Stimulated activated CD8-positive, alpha-beta memory T cell treated with anti-CD3 and anti-CD28 coated beads, Interleukin-7, amount 100 ng/mL, for 4 hours (primary cell): ENCODE measurements at places on chromosomes 13 and 19.
A peak's percentile ranks its signal among the peaks of the same experiment; 100 is the strongest.

DNA sequence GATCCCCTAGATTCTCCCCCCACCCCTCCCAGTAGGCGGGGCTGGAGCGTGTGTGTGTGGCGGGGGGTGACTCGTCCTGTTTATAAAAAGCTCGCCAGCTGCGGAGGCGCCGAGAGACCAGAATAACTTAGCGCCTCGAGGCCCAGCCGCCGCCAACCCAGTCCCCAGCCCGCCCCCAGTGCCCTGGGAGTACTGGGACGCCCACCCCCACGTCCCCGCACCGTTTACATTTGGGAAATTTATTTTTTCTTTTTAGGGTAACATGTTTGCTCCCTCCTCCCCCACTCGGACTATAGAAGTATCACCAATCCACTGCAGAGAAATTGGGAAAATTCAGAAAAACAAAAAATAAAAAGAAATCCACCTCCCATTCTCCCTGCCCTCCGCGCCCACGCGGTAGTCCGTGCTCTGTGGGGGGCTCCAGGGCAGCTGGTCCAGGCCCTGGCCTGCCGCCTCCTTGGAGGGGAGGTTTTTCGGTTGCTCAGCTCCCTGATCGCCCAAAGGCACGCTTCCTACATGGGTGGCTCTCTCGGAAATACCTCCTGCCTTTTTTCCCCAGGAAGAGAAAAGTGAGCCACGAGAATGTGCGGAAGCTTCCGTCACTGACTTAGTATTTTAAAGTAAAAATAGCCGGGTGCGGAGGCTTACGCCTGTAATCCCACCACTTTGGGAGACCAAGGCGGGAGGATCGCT, 1.5 kb upstream of the RAB3A start:
- DNase-seq = peak; percentile 31

- no peak for DNase-seq
Measured at GRCh38 chr19:45138303-45138751, 22.5 kb downstream of the NKPD1 start.

- DNase-seq = no peak
Measured at GRCh38 chr19:389255-389934, 19.6 kb downstream of the C2CD4C start.

DNA sequence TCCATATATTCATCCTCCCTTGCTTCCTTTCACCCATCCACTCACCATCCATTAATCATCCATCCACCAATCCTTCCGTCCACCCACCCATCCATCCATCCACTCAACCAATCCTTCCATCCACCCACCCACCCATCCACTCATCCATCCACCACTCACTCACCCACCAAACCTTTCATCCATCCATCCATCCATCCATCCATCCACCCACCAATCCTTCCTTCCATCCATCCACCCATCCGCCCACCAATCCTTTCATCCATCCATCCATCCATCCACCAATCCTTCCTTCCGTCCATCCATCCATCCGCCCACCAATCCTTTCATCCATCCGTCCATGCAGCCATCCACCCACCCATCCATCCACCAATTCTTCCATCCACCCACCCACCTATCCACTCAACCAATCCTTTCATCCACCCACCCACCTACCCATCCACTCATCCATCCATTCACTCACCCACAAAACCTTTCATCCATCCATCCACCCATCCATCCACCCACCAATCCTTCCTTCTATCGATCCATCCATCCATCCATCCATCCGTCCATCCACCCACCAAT, 3.0 kb downstream of the SBK3 start:
- DNase-seq = no peak

GRCh38 chr13:46463719-46464118, 76.7 kb upstream of the RUBCNL start:
- DNase-seq = no peak

DNA sequence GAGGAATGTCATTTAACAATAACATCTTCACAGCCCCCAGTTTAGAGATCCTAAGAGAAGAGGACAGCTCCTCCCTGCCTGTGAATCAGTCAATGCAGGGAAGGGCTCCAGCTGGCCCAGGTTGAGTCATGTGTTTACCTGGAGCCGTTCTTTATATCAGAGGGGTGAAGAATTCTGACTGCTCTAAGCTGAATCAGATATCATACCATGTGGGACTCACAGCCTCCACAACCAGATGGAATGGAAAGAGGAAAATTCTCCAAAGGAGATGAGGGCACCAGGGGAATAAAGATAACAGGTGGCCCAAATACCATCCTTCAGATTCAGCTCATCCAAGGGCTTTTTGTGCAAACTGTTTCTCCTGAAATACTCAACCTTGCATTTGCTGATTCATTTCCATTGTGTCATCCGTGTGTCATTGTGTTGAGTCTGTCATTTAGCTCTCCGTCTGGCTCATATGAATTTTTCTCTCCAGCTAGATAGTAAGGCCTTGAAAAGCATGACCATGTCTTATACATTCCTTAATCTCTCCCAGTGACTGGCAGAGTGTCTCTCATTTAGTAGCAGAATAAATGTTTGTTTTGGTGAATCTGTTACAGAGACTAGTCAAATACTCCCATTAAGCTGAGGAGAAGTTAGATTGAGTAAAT, 217.9 kb downstream of the RFC3 start:
- DNase-seq = no peak

- peak; percentile 68 for DNase-seq
Measured at GRCh38 chr19:41597600-41598041, 21.7 kb downstream of the CEACAM21 start.

DNA sequence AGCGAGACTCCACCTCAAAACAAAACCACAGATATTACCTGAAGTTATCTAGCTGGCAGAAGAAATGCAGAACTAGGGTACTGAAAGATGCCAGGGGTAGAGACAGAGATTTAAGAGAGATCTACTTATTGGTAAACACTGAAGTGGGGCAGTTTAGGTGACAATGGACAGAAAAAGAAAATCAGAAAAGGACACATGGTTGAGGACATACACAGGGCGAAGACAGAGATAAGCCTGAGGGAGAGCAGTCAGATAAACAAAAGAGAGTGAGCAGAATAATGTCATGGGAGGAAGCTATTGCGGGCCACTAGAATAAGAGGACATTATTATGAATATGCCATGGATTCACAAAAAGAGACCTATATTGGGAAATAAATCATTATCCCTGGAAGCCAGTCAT, 3.3 kb downstream of the NEK5 start:
- DNase-seq = no peak

DNA sequence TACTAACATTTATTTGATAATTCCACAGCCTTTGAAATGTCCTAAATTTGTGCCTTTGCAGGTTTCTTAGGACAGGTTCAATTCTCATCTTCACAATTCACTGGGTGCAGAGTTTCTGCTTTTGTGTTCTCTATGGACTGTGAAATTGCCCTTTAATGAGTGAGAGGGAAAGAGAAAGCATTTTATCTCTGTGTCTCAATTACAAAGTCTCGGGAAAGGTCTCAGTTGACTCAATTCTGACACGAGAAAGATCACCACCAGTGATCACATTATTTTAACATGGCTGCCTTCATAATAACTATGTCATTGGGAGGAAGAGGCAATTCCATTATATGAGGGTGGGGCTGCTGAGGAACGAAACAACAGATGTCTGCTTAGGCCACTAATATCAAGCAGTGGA, 26.2 kb upstream of the LRCH1 start:
- no peak for DNase-seq

- no peak for DNase-seq
Measured at GRCh38 chr19:2700660-2701360, 1.7 kb downstream of the GNG7 start.

GRCh38 chr13:27635266-27635665, 13.6 kb downstream of the POLR1D start:
- no peak for DNase-seq

GRCh38 chr19:22286151-22286810, at the start of gene ZNF729:
ZNF729 (plus strand) TSS chr19:22286441; CDS start chr19:22286526, 85 bp downstream.
- no peak for DNase-seq

GRCh38 chr13:67258482-67258881, 28.3 kb upstream of the PCDH9 start:
- DNase-seq = no peak

- no peak for DNase-seq
Measured at GRCh38 chr13:100837631-100838030, 163.0 kb upstream of the TMTC4 start.

GRCh38 chr13:30346153-30346788, 38.9 kb upstream of the KATNAL1 start:
- peak; percentile 40 for DNase-seq

DNA sequence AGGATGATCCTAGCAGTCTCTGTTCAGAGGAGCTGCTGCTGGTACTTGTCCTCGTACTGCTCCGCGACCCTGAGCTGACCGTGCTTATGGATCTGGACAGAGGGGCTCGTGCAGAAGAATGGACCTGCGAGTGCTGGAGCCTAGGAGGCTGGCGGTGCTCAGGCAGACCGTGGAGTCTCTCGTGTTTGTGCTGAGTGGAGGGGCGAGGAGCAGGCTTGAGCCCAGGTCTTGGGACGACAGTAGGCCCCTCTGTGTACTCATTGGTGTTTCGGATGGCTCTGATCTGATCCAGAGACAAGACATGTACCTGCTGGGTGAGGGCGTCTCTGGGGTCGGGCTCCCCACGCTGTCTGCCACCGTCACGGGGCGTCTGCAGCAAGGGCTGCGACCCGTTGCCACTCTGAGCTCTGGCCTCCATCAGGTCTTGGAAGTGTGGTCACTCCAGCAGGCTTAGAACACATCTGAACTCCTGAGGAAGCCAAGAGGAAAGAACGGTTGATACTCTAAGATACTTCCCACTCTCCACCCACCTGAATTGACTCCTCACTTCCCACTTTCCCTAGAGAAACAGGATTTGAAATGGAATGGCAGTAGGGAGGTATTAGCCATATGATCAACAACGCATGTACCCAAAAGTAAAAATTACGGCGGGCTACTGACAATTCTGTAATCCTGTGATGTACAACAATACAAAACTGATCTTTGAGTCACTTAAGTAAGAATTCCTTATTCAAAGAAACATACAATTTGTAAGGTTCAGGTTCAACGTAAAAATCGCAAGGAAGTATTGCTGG, 3.4 kb downstream of the SPRY2 start:
- no peak for DNase-seq

DNA sequence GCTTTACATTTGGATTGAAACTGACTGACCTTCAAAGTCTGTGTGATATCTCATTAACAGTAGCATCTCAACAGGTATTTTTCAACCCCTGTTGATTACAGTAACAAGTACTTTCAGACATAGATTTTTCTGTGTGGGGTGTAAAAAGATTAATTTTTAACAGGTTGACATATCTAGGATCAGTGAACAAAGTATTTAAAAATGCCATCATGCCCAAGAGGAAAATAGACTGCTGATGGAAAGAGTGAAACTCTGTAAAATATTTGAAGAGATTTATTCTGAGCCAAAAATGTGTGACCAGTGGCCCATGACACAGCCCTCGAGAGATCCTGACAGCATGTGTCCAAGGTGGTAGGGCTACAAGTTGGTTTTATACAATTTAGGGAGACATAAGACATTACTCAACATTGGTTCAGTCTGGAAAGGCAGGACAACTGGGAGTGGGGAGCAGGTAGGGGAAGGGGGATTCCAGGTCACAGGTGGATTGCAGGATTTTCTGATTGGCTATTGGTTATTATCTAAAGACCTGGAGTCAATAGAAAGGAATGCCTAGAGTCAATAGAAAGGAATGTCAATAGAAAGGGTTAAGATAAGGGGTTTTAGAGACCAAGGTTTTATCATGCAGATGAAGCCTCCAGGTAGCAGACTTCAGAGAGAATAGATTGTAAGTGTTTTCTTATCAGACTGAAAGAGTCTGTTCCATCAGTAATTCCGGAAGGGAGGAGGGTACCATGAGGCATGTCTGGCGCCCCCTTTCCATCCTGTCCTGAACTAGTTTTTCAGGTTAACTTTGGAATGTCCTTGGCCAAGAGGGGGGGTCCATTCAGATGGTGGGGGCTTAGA, 29.1 kb downstream of the TNFRSF19 start:
- DNase-seq = no peak

DNA sequence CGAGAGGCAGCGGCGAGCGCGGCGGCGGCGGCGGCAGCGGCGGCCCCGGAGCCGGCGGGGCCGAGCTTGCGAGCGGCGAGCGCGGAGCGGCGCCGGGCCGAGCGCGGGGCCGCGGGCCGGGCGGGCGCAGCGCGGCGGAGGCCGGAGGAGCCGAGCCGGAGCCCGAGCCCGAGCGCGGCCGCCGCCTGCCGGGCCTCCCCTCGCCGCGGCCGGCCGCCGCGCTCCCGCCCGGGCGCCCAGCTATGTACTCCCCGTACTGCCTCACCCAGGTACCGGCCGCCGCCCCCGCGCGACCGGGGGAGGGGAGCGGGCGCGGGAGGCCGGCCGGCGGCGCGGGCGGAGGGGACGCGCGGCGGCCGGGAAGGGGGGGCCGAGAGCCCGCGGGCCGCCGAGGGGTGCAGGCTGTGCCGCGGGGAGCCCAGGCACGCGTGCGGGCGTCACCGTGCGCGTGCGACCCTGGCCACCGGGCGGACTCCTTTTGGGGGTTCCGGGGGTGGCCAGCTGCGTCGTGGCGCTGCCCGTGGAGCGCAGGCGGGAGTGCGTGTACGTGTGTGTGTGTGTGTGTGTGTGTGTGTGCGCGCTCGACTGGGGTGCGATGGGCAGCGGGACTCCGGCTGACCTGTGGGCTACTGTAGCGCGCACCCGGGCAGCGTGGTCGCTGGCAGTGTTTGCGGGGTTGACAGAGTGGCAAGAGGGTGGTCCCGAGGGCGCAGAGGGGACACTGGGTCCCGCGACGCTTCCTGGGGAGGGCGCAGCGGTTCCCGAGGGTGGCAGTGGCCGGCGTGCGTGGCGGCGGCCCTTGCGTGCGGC, 526 bp downstream of the NFIX start:
- peak; percentile 19 for DNase-seq

- no peak for DNase-seq
Measured at GRCh38 chr13:98519976-98520375, 56.9 kb downstream of the STK24 start.

GRCh38 chr19:6767081-6767356, 216 bp downstream of the SH2D3A start:
- no peak for DNase-seq

DNA sequence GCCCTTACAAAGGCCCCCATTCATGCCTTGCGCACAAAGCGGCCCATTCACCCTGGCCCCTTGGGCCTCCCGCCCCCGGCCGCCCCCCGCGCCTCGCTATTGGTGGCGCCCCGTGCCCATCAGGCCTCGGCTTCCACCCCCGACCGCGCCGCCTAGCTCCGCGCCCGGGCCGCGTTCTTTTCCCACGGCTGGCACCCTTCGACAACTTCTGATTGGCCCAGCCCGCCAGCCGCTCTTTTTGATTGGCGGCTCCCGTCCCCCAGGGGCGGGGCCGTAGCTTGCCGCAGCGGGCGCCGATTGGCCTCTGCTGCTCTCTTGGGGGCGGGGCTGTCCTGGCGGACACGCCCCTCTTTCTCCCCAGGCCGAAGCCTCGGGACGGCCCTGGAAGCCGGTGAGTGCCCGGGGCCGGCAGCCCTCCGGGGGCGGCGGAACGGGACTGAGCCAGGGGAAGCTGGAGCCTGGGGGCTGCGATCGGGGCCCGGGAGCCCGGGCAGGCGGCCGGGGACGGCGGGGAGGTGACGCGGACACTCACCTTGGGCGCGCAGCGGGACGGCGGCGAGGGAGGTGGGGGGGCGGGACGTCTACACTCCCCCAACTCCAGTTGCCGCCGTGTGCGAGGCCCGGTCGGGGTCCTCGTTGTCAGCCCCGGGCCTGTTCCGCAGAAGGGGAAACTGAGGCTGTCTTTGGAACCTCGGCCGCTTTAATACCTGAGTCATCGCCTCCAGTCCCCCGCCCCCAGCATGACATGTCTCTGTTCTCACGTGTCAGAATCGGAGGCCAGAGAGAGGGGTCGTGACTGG, at the start of gene MYH14:
MYH14 (plus strand) TSS at position 342 of the 800 bp plus-strand sequence. CDS start 6,744 bp downstream, outside the sequence.
- DNase-seq = no peak
